ENCODE measurements at places on chromosomes 4 and X.
A peak's percentile ranks its signal among the peaks of the same experiment; 100 is the strongest.

DNA sequence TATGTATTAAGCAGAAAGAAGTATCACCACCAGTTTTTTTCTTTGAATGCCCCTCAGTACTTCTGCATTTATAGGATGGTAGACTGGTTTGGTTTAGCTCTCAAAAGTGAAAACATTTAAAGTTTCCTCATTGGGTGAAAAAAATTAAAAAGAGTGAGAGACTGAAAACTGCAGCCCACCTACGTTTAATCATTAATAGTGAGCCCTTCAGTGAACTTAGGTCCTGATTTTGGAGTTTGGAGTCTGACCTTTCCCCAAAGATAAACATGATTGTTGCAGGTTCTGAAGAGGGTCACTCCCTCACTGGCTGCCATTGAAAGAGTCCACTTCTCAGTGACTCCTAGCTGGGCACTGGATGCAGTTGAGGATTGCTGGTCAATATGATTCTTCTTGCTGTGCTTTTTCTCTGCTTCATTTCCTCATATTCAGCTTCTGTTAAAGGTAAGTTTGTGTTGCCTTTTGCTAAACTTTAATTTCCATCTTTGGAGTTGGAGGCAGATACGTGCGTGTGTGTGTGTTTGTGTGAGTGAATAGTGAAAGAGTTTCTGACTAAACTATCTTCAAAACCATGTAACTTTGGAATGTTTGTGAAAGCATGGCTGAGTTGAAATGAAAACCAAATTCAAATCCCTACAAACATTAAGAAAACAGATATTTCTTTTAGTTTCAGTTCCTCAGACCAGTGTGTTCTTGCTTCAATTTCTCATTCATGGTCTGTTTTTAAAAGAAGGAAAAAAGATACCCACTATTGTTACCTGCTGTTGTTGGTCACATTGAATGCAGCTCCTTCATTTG lies at the start of gene MTTP:
MTTP (plus strand) TSS at position 295 of the 795 bp plus-strand sequence; CDS start at position 381, 86 bp downstream.
- DNase-seq, result no peak

DNA sequence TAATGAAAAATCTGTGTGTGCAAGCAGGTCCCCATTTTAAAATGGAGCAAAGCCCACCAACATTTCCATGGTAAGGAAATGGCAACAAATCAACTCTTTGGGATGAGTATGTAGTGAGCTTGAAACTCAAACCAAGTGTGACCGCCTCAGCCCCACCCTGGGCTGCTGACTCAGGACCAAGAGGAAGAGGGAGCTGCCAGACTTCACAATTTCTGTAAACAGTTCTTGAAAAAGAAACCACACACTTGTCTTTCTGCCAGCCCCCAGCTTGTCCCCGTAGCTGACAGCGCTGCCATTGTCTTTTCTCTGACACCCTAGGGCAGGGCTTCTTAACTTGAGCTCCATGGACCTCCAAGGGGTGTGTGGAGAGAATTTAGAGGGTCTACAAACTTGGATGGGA lies 10.3 kb downstream of the RTL5 start:
- DNase-seq, result no peak

DNA sequence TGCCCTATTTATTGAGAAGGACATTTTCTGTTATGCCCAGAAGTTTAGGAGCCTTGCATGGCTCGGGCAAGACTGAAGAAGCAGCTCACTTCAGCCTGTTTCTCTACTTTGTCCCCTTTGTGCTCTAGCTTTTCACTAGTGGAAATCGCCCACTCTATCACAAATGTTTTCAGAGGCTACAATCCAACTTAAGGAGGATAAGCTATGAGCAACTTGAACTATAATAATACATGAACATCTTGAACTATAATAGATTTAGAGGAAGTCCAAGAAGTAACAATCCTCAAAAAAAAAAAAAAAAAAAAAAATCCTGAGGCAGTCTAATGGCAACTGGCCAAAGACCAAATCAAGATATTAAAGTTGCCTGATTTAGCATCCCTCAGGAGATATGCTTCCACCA lies 452.3 kb downstream of the IL1RAPL1 start:
- DNase-seq, result no peak

GRCh38 chr4:7193030-7193958 lies 956 bp downstream of the SORCS2 start:
- peak; percentile 13 for DNase-seq

DNA sequence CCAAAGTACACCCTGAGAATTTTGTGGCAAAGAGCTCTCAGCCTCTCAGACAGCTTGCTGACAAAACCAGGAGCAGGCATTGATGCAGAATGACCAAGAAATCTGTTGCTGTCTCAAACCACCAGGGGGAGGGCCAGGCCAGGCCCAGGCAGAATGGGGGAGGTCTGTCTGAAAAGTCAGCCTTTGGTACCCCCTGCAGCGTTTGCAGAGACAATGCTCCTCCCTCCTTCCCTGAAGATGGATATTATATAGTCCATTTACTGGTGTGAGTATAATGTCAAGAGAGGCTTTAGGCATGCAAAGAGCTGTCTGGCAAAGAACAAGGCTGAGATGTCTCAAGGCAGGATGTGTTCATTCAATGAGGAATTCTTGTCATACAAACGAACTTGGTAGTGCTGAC lies 52.9 kb upstream of the TRPC5OS start:
- DNase-seq, result no peak

DNA sequence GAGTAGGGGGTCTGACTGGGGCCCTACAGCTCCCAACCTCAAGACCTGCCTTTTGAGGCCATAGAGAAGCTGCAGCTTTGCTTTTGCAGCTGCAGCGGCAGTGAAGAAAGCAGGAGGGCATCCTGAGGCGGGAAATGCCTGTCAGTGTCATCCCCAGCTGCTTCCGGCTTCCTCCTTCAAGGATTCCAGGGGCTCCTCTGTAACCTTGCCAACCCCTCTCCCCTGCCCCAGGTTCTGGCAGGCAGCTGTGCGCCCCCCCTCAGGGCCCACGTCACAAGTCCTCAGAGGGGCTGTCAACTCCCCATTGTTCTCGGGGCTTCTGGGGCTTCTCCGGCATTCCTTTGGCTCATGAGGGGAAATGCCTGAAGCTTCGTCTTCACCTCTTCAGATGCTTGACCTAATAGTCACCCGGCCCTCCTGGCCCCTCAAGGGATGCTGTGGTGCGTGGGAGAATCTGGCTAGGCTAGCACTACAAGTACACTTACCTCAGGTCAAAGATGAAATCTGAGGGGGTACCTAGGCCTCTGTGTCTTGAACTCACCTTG lies 31.9 kb downstream of the APLN start:
- no peak for DNase-seq

DNA sequence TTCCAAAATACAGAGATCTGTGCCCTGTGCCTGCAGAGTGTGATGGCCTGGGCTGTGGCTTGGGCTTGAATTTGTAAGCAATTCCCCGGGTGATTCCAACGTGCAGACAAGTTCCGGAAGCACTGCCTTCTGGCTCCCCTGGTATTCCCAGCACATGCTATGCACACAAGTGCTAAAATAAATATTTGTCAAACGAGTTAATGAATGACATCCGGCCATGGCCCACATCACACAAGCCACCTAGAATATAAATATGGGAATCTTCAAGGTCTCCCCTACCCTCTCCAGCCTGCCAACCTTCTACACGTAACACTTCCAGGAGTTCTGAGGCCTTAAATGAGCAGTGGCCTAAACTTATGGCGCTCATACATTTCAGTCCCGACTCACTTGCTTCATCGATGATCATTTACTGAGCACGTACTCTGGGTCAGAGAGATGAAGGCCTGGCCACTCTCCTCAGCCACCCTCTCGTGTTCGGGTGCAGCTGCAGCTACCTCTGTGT lies 21.3 kb downstream of the DCTD start:
- no peak for DNase-seq

GRCh38 chr4:57777876-57778275 lies 667.7 kb upstream of the IGFBP7 start:
- no peak for DNase-seq

DNA sequence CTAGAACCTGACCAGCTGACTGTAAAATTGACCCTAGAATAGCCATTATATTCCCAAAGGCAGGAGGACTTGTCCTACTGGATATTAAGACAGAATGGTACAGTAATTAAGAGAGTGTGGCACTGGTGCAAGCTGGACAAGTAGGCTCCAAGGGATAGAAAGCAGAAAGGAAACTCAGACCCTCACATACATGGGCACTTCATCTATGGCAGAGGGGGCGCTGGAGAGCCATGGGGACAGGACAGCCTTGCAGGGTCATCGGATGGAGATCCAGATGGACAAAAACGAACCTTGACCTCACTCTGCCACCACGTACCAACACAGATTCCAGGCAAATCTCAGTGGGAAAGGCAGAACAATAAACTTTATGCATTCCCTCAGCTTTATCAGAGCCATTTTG lies 40.6 kb downstream of the GAB3 start:
- no peak for DNase-seq

- no peak for DNase-seq
Measured at GRCh38 chr4:77771566-77771965, 47.6 kb downstream of the CNOT6L start.

- DNase-seq, result no peak
Measured at GRCh38 chr4:53156896-53157295, 209.0 kb downstream of the SCFD2 start.

- DNase-seq, result no peak
Measured at GRCh38 chr4:150212485-150212884, 134.2 kb downstream of the DCLK2 start.

DNA sequence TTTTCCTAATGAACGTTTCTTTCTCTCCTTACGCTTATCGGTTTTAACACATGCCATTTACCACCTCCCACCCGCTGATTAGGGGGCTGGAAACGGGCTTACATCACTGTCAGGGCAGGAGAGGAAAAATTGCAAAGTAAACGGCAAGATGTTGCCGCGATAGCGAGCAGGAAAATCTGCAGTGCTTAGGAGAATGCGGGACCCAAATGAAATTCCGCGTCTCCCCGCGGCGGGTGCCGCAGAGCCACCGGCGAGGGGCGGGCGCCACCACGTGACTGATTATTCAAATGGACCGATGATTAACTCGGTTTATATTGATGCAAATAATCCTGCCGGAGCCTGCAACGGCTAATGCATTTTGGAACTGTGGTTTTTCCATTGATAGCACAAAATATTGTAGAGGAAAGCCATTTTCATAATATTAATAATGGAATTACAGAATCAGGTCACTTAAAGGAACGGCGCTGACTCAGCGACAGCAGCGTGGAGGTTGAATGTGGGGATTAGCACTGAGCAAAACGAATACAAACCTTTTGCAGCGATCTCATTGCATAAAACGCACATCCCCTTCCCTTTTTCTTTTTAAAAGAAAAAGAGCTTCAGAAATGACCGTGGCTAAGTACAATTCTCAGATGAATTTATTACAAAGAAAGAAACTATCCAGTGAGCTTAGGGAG lies 224.2 kb downstream of the STIM2 start:
- DNase-seq, result peak; percentile 38

All from D721Med (cell line).